NCI-H2029 treated with DMSO at 0.1 percent for 48 hours (cell line): ENCODE measurements at places on chromosomes 5 and 9.

- no peak for DNase-seq
Measured at GRCh38 chr5:68680366-68680765, 413.4 kb upstream of the SLC30A5 start.

- DNase-seq, result peak; percentile 18
Measured at GRCh38 chr5:125140855-125141254, 394.4 kb upstream of the ZNF608 start.

DNA sequence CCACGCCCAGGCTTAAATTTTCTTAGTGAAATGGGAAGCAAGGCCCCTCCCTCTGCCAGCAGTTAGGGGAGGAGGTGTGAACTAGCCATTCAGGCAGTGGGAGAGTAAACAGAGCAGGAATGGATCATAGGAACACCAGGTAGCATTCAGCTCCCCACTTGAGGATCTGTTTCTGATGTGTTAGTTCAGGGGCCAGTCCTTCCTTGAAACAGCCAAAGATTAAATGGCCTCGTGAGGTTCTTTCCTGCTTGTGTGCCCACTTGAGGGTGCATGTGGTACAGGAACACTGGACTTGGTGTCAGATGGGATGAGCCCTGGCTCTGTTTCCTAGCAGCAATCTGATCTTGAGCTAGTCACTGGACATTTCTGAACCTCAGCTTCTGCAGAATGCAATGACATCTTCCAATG lies 21.2 kb downstream of the FAXDC2 start:
- peak; percentile 93 for DNase-seq

- no peak for DNase-seq
Measured at GRCh38 chr5:54637654-54638053, 120.1 kb downstream of the SNX18 start.

DNA sequence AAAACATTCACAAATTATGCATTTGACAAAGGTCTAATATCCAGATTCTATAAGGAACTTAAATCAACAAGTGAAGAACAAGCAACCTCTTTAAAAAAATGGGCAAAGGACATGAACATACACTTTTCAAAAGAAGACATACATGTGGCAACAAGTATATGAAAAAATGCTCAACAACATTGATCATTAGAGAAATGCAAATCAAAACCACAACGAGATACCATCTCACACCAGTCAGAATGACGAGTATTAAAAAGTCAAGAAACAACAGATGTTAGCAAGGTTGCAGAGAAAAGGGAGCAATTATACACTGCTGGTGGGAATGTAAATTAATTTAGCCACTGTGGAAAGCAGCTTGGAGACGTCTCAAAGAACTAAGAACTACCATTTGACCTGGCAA lies 38.9 kb upstream of the TNFSF15 start:
- DNase-seq, result no peak

DNA sequence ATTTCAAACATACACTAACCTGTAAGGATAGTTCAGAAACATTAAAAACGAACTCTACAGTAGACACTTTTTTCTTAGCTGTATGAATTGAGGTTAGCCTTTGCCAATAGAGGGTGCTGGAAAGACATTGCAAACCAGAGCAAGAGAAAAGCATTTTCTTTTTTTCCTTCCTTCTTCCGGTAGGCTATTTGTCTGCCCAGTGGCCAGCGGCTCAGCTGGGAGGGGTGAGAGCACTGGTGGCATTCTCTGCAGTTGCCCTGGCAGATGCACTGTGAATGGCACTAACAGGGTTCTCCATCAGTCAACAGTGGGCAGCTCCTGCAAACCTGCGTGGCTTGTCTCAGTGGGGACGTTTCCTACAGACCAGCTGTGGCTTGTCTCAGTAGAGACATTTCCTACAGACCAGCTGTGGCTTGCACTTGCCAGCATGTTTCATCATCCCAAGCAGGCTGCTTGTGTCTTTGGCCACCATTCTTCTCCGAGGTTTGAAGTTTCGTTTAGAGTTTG lies 984.5 kb upstream of the CDH18 start:
- DNase-seq, result peak; percentile 48

DNA sequence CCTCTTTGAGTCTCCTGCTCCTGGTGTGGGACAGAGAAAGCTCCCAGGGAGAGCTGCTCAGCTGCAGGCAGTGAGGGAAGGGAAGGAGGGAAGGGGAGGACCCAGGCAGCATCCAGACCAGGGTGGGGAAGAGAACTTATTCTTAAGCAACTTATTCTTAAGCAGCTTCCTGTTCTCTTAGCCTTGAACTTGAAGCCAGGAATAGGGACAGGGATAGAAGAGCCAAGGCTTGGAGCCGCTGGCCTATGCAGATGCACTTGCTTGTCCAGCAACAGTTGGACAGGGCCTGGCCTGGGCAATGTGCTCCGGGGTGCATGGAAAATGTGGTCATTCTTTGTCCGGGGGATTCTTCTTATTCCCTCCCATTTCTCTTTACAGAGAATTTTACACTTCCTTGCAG lies 31.4 kb upstream of the SPTLC1 start:
- no peak for DNase-seq

GRCh38 chr9:94147776-94148175 lies 63.5 kb downstream of the PTPDC1 start:
- DNase-seq, result no peak

DNA sequence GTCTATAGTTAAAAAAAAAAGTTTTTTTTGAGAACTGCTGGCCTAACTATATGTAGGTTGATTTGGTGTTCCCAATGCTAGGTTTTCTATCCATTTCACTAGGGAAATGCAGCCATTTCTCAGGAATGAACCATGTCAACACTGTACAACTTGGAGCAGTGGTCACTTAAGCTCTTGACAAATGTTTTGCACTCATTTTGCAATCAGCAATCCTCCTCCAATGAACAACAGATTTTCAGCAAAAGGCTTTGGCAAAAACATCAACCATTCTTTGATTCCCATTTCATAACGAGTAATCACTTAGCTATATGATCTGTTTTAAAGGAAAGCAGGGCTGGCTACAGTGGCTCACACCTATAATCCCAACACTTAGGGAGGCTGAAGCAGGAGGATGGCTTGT lies 17.9 kb downstream of the STRBP start:
- no peak for DNase-seq

DNA sequence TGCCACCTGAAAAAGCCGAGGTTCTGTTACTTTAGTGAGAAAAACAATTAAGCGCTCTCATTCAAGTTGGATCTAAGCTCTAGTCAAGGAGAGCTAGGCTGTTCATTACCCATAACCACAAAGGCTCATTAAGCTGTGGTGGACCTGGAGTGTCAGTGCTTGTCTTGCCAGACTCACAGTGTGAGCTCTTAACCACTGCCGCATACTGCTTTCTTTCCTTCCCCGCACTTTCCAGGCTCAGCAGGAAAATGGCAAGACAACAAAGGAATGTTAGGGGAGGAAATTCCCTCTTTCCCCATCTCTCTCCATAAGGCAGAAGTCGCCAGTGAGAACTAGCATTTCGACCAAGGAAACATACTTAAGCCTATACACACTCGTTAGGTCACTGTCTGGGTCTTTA lies 467.3 kb downstream of the ENC1 start:
- DNase-seq, result no peak

GRCh38 chr9:30178610-30179009 lies 2205.8 kb upstream of the ACO1 start:
- DNase-seq, result no peak

GRCh38 chr5:902129-902916 lies 9.6 kb downstream of the TRIP13 start:
- no peak for DNase-seq

- DNase-seq, result no peak
Measured at GRCh38 chr9:111615928-111616327, 15.2 kb upstream of the DNAJC25 start.

- DNase-seq, result no peak
Measured at GRCh38 chr9:21804331-21804730, 1.9 kb downstream of the MTAP start.

GRCh38 chr5:59094864-59095263 lies 512.0 kb downstream of the RAB3C start:
- DNase-seq, result no peak

DNA sequence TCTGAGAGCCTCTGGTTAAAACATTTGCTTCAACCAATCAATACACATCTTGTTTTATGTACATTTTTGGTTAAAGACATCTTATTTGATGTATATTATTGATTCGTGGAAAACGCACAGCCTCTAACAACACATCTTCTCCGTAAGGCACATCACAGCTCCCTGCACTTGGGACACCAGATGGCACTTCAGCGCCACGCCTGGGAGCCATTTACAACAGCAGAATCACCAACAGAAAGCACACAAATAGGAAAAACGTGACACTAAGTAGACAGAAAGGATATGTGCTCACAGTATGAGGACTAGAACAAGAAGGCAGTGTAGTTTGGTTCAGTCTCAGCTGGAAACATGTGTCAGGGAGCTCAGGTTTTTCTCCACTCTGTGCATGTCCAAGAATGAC lies 199.7 kb downstream of the ROR2 start:
- DNase-seq, result no peak

- DNase-seq, result no peak
Measured at GRCh38 chr9:2502760-2503159, 118.8 kb upstream of the VLDLR start.

DNA sequence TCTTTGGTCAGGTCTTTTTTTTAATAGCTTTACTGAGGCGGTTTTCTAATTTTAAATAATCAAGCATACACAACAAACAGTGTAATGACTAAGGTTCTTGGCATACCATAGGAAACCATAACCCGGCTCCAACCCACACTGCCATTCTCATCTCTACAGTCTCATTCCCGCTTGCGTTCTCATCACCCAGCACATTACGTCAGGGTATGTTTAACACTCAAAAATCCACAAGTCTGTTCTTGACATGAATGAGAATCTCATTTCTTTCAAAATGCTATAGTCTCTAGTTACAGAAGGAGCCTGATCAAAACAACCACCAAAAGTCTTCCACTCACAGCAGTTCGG lies 505 bp downstream of the C5orf34 start:
- no peak for DNase-seq

DNA sequence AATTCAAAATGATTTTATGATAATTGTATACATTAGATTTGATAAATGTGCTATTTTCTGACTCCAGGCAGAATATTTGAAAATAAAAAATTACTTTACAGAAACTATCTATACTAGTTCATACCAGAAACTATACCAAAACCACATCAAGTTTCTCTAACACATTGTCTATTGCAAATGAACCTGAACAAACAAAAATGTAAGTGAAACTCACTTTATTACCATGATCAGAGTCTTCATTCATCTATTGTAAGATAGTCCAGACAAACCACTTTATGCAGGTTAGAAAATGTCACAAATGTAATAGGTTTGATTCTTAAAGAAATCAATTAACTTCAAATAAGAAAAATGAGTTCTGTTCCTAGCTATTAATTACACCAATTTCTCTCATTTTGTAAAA lies 99.4 kb downstream of the OXCT1 start:
- DNase-seq, result no peak

- DNase-seq, result no peak
Measured at GRCh38 chr9:127170103-127170502, 47.7 kb upstream of the ANGPTL2 start.

GRCh38 chr9:7245976-7246580 lies 488.3 kb downstream of the KDM4C start:
- no peak for DNase-seq
